Placental pericyte (primary cell): ENCODE measurements at places on chromosomes 5 and 9. TPM values are rescaled to one million over a fixed set of nuclear protein-coding genes. Genes with fewer than 3 reads are reported as not detected.

PTBP3 gene
- total RNA-seq, result 23.4 and 46.4 TPM in 2 replicates

RANBP3L gene
- total RNA-seq, result under 0.01 TPM in 1 of 2 replicates, not detected in the other

PCDHGB7 gene
- total RNA-seq, result 7.6 and 14.0 TPM in 2 replicates

DRD1 gene
- total RNA-seq, result 0.44 and 0.72 TPM in 2 replicates

EIF4E1B gene
- total RNA-seq, result not detected in 2 replicates

DMGDH gene
- total RNA-seq, result 1.3 and 1.5 TPM in 2 replicates

GAS1 gene
- total RNA-seq, result 10.3 and 12.6 TPM in 2 replicates

GZMA gene
- total RNA-seq, result not detected in 2 replicates

ZNF366 gene
- total RNA-seq, result not detected in 2 replicates

LEAP2 gene
- 0.22 and 0.43 TPM in 2 replicates for total RNA-seq

PTAR1 gene
- total RNA-seq, result 70.0 and 116 TPM in 2 replicates

PALM2AKAP2 gene
- 25.8 and 66.4 TPM in 2 replicates for total RNA-seq

PCA3 gene
- not detected in 2 replicates for total RNA-seq

OCLN gene
- total RNA-seq, result 1.1 and 1.3 TPM in 2 replicates

GPR151 gene
- not detected in 2 replicates for total RNA-seq

HTR1A gene
- total RNA-seq, result not detected in 2 replicates

CD14 gene
- 1.3 and 1.8 TPM in 2 replicates for total RNA-seq

ELAVL2 gene
- not detected in 2 replicates for total RNA-seq

NMUR2 gene
- under 0.01 TPM in 1 of 2 replicates, not detected in the other for total RNA-seq

PIP5K1B gene
- total RNA-seq, result under 0.01 TPM in 2 replicates

ANKRD18A gene
- total RNA-seq, result not detected in 2 replicates

PRSS3 gene
- total RNA-seq, result 1.3 and 8.0 TPM in 2 replicates

TMEM252 gene
- not detected in 2 replicates for total RNA-seq

RPS14 gene
- 1,537 and 5,092 TPM in 2 replicates for total RNA-seq

CTXN3 gene
- total RNA-seq, result not detected in 2 replicates
